Cardiac atrium fibroblast (primary cell): ENCODE measurements at places on chromosomes 1 and 21. TPM values are rescaled to one million over a fixed set of nuclear protein-coding genes. Genes with fewer than 3 reads are reported as not detected.

The MEX3A gene
- total RNA-seq = 0.18 and 0.81 TPM in 2 replicates

The KCNK2 gene
- total RNA-seq = under 0.01 and 1.6 TPM in 2 replicates

The ZDHHC18 gene
- 7.6 and 13.3 TPM in 2 replicates for total RNA-seq

The MYBPH gene
- not detected in 2 replicates for total RNA-seq

The MEAF6 gene
- 35.6 and 36.8 TPM in 2 replicates for total RNA-seq

The AADACL3 gene
- total RNA-seq = not detected in 2 replicates

The HOOK1 gene
- total RNA-seq = not detected in 2 replicates

The C1orf146 gene
- total RNA-seq = not detected in 2 replicates

The CA6 gene
- not detected in 2 replicates for total RNA-seq

The PADI1 gene
- not detected in 2 replicates for total RNA-seq

The PROK1 gene
- total RNA-seq = not detected in 2 replicates
